GM12878 (cell line): ENCODE measurements at places on chromosomes 3 and 15.

- DNase-seq: no peak
Measured at GRCh38 chr3:114758831-114759699, 388.0 kb downstream of the ZBTB20 start.

GRCh38 chr3:180319461-180319860 is 282.5 kb upstream of the TTC14 start:
- no peak for DNase-seq

DNA sequence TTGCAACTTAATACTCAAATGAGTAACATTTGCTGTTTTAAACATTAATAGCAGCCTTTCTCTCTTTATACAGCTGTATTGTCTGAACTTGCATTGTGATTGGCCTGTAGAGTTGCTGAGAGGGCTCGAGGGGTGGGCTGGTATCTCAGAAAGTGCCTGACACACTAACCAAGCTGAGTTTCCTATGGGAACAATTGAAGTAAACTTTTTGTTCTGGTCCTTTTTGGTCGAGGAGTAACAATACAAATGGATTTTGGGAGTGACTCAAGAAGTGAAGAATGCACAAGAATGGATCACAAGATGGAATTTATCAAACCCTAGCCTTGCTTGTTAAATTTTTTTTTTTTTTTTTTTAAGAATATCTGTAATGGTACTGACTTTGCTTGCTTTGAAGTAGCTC is 40.3 kb downstream of the CTNNB1 start:
- no peak for DNase-seq

- DNase-seq: no peak
Measured at GRCh38 chr3:81707996-81708395, 53.4 kb downstream of the GBE1 start.

DNA sequence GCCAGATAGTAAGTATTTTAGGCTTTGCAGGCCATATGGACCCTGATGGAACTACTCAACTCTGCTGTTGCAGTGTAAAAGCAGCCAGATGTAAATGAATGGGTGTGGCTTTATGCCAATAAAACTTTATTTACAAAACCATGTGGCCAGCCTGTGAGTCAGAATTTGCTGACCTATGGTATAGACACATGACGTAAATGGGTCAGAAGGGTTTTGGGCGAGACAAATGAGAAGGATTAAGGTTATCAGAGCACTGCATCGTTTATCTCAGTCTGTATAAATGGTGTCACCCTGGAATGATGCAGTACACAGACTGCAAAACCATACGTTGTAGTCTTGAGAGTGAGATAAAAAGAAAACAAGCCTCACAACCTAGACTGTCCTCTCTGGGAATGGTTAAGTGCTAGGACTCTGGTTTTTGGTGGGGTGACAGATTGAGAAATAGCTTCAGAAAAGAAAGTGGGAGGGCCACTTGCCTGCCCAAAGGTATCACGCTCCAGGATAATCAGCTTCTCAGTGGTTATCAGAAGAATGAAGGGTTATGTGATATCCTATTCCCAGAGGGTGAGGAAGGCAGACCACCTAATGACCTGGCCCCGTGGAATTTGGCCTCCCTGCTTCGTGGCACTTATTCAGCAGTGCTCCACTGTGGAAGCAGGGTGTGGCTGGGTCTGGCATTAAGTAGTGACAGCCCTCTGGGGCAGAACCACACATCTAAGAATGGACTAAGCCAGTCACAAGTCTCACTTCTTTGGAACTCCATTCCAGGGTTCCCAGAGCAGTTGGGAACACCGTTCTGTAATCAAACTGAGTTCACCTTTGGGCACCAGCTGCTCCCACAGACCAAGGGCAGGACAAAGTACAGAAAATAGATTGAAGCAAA is 46.1 kb downstream of the ABHD5 start:
- no peak for DNase-seq

DNA sequence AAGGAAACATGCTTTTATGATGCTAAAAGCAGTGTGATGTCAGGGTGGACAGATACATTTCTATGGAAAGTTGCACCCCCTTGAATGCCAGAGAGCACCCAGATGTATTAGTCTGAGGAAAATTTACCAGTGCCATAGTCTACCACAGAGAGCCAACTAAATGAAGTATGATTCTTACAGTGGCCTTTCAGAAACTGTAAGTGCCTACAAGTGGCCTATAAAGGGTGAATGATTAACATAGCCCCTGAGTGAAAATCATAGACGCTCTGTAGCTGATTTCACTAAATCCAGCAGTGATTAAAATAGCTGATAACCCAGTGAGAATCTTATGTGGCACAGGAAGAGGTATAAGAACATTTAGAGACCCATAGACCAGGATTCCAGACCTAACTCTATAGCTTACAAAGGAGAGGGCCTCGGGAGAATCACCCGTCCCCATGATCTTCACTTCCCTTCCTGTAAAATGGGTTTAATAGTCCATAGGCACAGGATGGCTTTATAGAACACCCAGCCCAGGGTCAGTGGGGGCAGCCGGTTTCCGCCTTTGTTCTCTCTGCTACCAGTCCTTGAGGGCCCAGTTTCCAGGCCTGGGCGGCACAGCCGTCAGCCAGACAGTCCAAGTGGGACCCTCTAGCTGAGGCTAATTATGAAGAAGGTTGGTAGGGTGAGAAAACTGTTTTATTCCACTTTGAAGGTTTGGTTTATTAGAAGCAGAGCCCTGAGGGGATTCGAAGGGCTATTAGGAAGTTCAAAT is 35.5 kb upstream of the CACNA2D3 start:
- DNase-seq: no peak

DNA sequence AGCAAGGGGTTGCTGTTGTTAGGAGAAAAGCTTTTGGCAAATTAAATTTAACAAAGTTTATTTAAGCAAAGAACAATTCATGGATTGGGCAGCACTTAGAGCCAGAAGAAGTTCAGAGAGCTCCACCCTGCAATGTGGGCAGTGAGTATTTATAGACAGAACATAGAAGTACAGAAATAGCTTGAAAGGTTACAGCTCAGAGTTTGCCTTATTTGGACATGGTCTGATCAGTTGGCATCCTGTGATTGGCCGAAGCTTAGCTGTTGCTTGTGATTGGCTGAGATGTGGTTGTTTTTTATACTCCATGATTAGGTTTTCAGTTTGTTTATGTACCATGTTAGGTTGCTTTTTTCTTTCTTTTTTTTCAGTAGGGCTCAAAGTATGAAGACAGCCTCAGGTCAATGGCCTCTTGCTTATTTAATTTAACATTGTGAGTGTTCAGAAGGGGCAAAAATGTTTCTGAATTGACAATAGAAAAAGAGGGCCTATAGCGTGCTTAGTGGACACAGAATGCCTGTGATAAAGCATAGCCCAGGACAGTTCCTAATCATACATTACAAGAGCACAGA is 293.8 kb downstream of the IGSF11 start:
- no peak for DNase-seq

DNA sequence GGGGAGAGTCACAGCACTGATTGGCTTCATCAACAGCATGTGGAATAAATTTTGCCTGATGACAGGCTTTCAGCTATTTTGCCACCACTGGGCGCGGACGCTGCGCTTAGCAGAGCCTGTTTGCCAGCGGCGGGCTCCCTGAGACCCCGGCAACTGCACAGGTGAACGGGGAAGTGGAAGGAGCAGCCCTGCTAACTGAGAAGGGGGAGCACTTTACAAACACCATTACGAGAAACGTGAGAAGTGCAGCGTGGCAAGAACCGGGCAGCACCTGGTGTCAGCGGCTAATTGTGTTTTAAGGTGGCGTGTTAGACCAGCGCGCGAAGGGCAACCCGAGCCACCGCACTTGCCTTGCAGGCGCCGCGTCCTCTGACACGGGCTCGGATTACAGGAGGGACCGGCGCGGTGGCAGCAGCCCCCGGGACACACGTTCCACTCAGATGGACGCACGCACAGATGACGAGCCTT is 307.8 kb upstream of the ARRDC4 start:
- no peak for DNase-seq

DNA sequence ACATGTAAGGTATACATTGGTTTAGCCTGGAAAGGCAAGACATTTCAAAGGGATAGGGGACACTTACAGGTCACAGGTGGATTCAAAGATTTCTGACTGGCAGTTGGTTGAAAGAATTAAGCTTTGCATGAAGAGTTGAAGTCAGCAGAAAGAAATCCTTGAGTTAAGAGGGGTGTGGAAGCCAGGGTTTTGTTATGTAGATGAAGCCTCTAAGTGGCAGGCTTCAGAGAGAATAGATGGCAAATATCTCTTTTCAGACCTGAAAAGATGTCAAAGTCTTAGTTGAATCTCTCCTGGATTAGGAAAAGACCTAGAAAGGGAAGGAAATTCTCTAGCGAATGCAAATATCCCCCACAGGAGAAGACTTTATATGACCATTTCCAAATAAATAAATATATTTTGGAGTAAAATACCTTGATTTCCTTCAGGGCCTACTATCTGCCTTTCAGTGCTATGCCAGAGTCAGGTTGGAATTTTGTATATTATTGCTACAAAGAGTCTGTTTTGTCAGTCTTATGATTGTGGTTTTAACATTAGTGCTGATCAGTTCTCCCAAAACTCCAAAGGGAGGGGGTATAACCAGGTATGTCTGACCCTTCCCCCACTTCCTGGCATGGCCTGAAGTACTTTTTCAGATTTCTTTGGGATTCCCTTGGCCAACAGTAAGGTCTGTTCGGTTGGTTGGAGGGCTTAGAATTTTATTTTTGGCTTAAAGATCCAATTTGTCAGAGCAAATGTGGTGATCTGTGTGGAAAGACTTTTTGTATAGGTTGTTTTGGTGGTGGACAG is 286.4 kb downstream of the LRTM1 start:
- no peak for DNase-seq

- DNase-seq: no peak
Measured at GRCh38 chr3:32257042-32257441, 18.6 kb downstream of the CMTM8 start.

- no peak for DNase-seq
Measured at GRCh38 chr3:123349201-123349535, 99.7 kb downstream of the ADCY5 start.

GRCh38 chr3:193400304-193400703 is 21.8 kb upstream of the ATP13A5 start:
- no peak for DNase-seq

DNA sequence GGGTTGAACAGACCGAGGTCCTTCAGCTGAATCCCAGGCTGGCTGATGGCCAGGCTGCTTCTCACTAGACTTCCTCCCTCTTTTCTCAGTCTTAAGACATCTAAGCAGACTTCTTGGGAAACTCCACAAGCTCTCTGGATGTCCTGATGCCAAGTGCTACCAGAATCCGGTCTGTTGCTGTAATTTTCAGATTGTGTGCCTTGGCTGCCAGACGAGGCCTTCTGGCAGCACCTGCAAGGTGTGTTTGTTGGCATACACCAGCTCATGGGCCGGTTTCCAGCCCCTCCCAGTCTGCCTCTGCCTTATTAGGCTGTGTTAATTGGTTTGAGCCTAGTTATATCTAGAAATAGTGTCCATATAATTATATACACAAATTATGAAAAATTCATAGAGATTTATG is 120.6 kb downstream of the TNIK start:
- DNase-seq: no peak

DNA sequence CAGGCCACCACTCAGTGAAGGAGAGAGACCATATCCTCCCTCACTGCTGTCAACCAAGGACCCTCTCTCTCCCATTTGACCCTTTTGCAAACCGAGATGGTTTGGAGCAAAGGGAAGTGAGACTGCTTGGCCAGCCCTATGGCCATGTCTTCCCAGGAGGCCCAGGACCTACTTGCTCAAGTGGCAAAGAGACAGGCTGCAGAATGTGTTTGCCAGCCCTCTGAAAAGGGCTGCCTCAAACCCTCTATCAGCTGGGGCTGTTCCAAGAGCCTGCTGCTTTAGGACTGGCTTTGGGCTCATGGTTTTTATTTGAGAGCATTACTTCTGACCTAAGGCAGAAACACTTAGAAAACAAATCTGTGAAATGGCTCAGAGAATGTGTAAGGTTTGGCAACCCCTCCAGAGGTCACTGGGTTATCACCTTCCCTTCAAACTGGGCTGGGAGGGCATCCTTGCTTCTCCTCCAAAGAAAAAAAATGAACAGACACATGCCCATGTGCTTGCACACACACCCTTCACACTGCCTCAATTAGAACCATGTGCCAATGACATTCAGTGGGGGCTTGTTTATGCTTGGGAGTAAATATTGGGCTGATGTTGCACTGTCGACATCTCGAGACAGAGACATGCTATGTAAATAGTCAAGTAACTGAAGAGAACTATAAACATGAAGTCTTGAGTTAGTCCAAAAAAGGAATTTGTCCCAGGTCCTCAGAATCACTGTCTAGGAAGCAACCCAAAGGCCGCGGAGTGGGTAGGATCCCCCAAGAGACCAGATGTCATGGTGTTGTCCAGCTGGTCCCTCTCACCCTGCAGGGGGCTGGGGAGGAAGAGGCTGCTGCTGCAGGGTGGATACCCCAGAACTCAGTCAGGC is 49.8 kb upstream of the CTDSPL start:
- no peak for DNase-seq

DNA sequence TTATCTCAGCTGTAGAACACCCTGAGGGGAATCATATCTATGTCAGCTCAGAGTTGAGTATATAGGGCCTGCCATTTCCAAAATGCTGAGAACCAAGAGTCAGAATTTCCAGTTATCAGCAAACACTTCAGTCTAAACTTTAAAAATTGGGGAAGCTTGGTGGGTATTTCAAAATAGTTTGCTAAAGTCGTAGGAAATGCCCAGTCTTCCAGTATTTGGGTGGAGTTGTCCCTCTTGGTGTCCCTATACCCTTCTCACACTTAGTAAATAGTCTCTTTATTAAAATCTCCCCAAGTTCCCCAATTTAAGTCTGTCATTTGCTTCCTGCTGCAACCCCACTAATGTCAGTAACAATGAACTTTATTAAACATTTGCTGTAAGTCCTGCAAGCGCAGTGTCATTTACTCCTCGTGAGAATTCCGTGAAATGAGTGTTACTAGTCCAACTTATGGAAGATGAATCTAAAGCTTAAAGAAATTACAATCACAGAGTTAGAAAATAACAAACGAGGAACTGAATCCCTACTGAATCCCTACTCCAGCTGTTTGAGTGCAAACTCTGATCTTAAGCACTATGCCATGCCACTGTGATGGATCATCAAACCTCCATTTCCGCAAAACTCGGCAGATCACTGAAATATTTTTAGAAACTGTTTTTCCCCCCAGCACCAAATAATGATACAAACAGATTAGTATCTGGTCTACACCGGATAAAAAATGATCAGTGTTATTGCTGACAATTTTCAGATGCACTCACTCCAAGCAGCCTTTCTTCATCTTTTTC is 341.7 kb upstream of the PROK2 start:
- no peak for DNase-seq

DNA sequence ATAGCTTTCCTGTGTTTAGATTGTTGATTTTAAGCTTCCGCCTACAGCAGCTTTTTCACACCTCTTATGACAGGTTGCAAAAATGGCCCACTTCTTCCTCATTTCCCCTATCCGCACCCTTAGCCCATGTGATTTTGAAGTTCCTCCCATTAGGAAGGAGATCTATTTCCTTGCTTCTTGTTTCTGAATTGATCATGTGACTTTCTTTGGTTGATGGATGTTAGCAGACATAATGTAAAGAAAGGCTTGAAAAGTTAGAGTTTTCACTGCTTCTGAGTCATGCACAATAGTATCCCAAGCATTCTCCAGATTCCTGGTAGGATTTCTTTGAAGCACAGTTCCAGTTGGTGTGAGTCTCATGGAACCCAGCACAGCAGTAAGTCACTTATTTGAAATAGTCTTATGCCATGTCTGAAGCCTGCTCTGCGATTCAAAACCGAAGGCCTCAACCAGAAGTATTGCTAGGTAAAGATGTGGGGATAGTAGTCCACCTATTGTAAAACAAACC is 76.6 kb downstream of the EDEM1 start:
- DNase-seq: no peak

- no peak for DNase-seq
Measured at GRCh38 chr3:131386429-131387165, 5.0 kb downstream of the NUDT16 start.

GRCh38 chr3:183247011-183247589 is 6.0 kb upstream of the B3GNT5 start:
- no peak for DNase-seq
